ENCODE measurements at places on chromosomes 2 and 18.

GRCh38 chr18:6943143-6943542 lies 174.5 kb downstream of the LAMA1 start:
- DNase-seq, result no peak

DNA sequence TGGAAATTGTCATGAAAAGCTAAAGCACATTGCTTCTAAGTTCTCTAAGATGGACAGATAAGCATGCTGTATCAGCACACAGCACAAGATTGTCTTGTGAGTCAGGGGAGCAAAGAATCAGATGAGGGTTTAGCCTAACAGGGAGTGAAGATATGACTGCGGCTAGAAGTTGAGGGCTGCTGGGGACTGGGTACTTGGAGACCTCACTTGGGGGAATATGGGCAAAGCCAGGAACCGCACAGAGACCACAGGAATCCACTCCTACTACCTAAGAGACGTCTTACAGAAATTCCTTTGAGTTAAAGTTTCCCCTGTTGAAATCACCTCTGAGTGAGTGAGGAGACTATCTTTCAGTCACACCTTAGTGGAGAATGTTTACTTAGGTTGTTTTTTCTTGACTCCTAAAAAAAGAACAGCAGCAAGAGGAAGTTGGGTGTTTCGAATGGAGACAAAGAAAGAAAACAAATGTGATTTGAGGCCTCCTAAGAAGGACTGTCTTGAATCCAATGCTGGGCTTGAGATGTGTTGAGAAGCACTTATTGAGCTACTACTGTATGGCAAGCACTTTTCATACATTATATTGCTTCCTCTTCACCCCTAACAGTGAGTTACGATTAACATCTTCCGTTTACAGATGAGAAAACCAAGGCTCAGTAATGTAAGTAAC lies 100.7 kb downstream of the ANKRD44 start:
- peak; percentile 39 for DNase-seq

- DNase-seq, result no peak
Measured at GRCh38 chr2:240953426-240954410, 44.7 kb upstream of the SNED1 start.

DNA sequence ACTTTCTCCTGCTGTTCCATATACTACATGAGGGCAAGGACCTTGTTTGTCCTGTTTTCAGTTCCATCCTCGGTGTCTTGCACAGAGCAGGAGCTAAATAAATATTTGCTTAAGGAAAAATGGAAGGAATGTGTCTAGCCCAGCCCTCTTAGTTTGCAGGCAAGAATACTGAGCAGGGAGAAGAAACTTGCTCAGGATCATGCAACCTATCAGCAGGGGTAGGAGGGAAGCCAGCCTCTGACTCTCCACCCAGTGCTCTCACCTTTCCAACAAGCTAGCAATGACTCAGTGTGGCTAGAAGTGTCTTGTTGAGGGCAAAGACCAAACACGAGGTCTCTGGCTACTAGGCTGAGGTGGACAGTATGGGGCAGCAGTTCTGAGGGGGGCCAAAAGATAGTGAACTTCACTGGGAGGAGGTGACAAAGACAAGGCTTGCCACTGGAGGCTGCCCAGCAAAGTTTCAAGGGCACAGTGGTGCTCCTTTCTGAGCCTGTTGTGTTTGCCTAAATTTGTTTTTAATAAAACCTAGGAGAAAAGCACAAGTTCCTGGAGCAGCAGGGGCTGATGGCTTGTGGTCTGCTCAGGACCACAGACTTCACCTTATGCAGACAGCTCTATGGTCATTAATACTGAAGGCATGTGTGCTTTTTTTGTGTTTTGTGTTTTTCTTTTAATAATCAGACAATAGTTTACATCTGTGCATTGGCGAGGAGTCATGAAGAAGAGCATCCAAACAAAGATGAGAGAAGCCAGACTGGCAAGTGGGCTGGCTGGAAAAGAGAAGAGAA lies 49.1 kb upstream of the CTAGE1 start:
- no peak for DNase-seq

- DNase-seq, result no peak
Measured at GRCh38 chr2:11974573-11974972, 228.1 kb downstream of the LPIN1 start.

DNA sequence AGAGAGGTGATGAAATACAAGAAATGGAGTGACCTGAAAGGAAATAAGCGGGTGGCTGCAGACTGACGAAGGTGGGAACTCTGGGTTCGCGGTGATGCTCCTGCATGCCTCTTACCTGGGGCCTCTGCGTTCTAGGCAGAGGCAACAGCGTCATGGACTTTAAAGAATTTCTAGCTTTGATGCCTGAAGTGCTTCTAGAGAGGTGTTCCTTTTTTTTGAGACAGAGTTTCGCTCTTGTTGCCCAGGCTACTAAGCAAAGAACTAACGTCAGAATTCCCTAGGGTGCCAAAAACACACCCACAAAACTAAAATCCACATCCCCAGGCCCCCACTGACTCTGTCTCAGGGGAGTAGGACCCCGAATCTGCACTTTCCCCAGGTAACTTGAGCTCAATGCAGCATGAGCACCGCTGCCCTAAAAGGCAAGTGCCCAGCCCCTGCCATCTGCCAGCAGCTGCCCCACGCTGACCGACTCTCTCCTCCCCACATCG lies 110.5 kb upstream of the ID2 start:
- DNase-seq, result no peak

GRCh38 chr18:62739911-62740310 lies 24.6 kb downstream of the PHLPP1 start:
- no peak for DNase-seq

DNA sequence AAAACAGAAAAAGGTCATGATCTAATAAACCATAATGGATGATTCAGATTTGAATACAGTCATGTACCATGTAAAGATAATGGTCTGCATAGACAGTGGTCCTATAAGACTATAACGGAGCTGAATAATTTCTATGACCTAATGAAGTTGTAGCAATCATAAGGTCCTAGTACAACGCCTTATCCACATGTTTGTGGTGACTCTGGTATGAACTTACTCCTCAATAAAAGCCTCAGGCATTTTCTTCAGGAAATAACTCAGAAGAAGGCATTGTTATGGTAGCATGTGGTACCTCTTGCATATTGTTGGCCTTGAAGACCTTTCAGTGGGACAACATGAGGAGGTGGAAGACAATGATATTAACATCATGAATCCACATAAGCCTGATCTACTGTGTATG lies 883.3 kb downstream of the CNTNAP5 start:
- no peak for DNase-seq

DNA sequence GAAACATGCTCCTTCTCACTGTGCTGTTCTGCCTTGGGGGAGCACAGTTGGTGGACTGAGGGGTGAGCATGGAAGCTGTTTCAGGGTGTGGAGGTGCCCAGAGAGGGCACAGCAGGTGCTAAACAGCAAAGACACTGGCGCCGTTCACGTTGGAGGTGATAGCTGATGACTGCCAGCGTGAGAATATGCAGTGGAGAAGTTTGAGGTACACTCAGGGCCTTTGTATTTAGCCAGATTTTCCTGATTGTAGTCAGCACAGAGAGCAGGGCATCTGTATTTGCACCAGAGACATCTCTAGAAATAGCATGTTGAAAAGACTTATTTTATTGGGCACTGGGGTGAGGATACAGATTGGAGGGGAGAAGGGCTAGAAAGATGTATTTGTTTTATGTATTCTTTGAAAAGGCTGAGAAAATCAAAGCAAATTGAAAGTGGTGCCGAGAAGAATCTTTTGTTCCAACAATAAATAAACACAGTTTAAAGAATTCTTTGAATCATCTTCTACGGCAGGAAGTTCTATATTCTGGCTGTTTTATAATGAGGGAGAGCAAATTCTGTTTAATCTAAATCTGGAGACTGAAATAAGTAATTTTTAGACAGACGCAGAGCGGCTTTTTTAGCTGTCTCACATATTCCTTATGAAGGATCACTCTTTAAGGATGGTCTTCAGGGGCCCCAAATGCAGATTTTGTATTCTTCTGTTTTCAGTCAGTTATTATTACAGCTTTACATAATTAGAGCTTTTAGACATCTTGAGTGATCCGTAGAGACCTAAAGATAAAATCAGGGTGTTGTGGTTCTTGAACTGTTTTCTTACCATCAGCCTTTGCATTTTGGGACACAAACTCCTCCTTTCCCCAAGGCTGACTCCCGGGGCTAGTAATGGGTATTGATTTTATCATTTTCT lies 7.1 kb downstream of the ZNF532 start:
- DNase-seq, result no peak

GRCh38 chr2:45925026-45925425 lies 273.6 kb downstream of the PRKCE start:
- DNase-seq, result no peak

- DNase-seq, result no peak
Measured at GRCh38 chr2:110973262-110973661, 147.5 kb upstream of the BCL2L11 start.
